ENCODE measurements at places on chromosomes 1 and 21.

- no peak for DNase-seq
Measured at GRCh38 chr21:30255679-30256078, 27.1 kb downstream of the KRTAP24-1 start.

GRCh38 chr1:174990382-174990999 is 9.3 kb upstream of the CACYBP start:
- DNase-seq: no peak

DNA sequence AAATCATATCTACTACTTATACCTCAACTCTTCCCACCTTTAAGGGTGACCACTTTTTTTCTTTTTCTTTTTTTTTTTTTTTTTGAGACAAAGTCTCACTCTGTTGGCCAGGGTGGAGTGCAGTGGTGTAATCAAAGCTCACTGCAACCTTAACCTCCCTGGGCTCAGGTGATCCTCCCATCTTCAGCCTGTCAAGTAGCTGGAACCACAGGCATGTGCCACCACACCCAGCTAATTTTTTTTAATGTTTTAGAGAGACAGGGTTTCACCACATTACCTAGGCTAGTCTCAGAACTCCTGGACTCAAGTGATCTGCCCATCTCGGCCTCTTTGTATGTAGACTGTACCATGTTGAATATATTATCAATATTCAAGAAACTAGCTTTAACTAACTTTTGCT is 39.4 kb downstream of the NRDC start:
- no peak for DNase-seq

GRCh38 chr1:232334811-232335210 is 295.1 kb downstream of the SIPA1L2 start:
- DNase-seq: no peak

- no peak for DNase-seq
Measured at GRCh38 chr1:247824023-247824422, at the start of gene OR14A16. OR14A16 (minus strand) TSS chr1:247824119; CDS start chr1:247815729, 8,390 bp downstream.

DNA sequence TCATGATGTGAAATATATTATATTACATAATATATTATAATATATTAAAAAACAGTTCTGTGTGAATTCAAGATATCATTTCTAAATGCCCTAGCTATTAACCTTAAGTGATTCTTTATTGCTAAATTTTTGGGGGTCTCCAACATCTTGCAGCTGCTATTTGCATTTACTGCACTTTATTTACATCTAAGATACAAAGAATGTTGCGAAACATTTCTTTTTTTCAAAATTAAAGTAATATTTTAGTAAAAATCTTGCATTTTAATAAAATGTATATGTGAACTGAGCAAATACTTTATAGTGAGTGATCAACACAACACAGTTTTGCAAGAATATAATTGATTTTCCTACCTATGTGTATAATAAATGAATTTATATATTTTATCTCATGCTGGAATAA is 181.1 kb downstream of the LRRC40 start:
- DNase-seq: no peak

- no peak for DNase-seq
Measured at GRCh38 chr1:104878203-104878909, 1128.7 kb downstream of the AMY1C start.

DNA sequence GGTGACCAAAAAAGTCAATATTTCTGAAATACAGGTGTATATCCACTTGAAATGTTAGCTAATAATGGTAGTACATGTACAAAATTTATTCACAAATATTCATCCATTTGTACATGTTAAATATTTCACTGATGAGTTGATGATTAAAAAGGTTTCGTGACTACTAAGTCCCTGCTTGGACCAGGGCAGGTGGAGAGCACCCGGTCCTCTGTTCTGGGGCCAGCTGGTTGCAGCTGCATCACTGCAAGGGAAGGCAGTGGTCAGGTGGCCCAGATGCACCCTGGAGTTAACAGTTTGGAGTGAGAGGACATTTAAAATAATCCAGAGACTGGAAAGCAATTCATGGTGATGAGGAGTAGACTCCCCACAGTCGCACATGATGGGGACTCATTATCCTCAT is 141.2 kb downstream of the ZBTB18 start:
- DNase-seq: no peak

DNA sequence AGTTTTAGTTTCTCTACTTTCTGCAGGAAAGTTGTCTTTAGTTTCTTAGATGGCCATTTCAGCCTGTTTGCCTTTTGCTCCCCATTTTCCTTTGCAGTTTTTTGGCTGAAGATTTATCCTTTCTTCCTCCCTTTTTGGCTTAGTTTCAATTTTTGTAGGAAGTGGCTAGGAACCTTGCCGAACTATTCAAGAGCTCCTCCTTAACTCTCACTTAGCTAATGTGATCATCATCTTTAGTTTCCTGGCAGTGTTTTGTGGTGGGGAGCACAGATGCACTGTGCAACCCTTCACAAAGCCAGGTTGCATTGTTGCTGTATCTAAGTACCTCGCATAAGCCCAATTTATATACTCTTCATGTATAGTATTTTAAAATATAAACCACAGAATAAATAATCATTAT is 28.8 kb upstream of the CCDC181 start:
- no peak for DNase-seq

GRCh38 chr1:235737751-235738150 is 88.2 kb upstream of the GNG4 start:
- DNase-seq: no peak

- DNase-seq: no peak
Measured at GRCh38 chr1:31731049-31731565, 27.3 kb upstream of the COL16A1 start.

DNA sequence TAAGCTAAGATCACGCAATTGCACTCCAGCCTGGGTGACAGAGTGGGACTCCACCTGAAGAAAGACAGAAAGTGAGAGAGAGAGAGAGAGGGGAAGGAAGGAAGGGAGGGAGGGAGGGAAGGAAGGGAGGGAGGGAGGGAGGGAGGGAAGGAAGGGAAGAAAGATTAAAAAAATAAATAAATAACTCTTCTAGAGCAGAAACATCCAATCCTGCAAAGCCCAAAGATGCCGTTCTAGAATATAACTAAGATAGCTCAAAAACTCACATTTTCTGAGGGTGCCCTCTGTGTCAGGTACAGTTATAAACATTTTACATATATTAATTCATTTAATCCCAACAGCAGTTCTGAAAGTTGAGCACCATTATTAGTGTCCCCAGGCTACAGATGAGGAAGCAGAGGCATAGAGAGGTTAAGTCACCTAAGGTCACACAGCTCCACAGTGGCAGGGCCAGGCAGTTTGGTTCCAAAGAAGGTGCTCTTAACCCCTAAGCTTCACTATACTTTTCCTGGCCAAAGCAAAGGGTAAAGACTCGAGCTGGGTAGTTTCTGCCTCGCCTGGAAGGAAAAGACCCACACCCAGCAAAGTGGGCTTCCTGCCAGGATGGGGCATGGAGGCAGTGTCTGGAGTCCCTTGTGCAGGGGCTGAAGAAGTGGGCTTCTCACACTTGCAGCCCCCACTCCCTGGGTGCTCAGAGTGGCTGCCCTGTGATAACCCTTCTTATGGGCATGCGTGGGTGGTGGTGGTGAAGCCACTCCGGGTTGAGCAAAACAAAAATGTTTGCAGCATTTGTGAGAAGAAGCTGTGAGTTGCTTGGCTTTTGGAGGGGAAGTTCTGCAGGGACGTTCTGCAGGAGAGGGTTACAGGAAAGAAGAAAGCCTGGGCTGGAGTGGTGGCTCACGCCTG is 7.9 kb upstream of the PIK3CD start:
- DNase-seq: no peak

DNA sequence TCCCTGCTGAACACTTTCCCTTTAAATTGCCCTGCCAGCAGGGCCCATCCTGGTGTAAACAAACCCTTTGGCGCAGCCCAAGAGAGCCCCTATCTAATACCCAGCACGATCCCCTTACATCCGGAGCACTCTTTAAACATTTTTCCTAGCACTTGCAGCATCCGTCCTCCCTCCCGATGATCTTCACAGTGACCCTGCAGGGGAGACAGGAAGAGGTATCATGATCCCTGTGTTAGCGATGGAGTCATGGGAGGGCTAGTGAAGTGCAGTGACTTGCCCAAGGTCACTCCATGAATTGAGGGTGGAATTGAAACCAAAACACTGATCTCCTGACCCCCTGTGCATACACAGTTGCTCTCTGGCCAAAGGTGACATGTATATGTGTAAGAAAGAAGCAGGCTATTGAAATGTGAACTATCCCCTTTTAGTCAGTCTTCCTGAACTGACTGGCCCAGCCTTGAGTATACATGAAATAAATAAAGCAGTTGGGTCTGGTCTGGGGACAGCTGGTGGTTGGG is 9.8 kb upstream of the KCNQ4 start:
- no peak for DNase-seq

GRCh38 chr1:47226121-47226838 is 5.7 kb downstream of the TAL1 start:
- DNase-seq: no peak

GRCh38 chr1:114224196-114224907 is 70.7 kb upstream of the SYT6 start:
- DNase-seq: no peak

DNA sequence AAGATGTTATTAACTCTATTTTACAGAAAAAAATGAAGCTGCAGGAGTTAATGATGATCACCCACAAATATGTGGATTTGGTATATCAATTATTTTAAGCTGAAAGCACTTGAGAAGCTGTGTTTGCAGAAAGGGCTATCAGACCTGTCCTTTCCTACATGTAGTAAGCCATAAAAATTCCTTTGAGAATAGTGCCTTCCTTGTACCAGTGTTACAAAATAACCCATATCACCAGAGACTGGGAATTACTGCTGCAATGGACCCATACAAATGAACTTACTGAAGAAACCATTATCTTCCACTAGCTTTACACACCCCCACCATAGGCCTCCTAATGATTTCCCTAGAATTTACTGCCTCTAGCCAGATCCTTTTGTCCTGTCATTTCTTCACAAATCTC is 99.2 kb upstream of the ZRANB2 start:
- DNase-seq: no peak

- no peak for DNase-seq
Measured at GRCh38 chr1:9440763-9441194, 98.5 kb upstream of the SLC25A33 start.

- DNase-seq: no peak
Measured at GRCh38 chr21:41349619-41350390, 12.0 kb upstream of the MX2 start.

- DNase-seq: no peak
Measured at GRCh38 chr1:150798525-150798924, 9.5 kb downstream of the CTSK start.

- DNase-seq: no peak
Measured at GRCh38 chr1:118298397-118298796, 113.4 kb upstream of the SPAG17 start.

DNA sequence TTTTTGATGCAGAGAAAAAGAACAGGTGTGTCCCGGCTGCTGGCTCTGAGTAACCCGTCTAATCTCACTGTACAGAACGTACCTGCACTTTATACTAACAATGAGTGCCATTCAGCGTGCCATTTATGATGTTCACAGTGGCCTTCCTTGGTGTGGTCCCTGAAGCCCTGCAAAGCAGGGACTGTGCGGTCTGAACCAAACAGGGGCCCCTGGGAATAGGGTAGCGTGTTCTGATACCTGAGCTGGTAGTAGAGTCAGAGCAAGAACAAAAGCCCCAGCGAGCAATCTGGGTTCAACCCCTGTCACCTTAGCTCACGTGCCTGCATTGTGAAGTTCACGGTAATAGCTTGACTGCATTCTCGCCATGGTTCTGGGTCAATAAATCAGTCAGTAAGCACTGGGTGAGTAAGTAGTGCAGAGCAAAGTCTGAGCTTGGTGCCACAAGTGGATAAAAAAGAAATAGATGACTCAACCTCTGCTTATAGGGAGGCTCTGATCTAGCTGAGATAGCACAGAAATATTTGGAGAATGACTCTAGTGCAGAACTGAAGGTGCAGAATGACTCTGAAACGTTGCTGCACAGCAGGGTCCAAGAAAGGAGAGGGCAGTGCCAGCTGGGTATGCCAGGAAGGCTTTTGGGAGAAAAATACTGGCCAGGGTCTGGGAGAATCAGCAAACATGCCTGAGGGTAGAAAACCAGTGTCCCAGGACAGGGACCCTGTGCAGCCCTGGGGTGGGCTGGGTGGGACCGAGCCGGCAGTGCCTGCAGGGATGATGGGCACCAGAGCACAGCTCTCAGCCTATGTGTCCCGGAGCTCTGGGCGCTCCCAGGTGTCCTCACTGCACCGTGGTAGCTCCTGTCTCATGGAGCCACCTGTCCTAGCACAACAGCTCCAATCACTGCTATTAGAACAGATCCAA is 125.9 kb downstream of the RHOU start:
- peak; percentile 67 for DNase-seq

DNA sequence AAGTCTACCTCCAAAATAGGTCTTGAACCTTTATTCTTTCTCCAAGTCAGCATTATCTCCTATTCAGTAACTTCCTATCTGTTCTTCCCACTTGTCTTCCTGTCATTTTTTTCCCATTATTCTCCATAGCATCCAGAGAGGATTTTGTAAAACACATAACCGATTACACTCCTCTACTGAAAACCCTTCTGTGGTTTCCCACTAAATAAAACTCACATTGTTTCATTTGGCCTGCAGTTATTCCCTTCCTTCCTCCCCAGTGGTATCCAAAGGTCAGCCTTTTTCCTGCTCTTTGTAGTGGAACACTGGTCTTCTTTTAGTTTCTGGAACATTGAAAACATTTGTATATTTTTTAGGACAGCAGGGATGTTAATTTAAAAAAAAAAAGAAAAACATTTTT is 266.0 kb downstream of the GPR52 start:
- no peak for DNase-seq

- no peak for DNase-seq
Measured at GRCh38 chr21:39690454-39690853, 54.5 kb upstream of the IGSF5 start.

GRCh38 chr1:109849655-109850054 is 61.0 kb upstream of the CSF1 start:
- DNase-seq: no peak

- no peak for DNase-seq
Measured at GRCh38 chr1:181676269-181676668, 193.0 kb downstream of the CACNA1E start.

GRCh38 chr1:222040121-222040805 is 298.4 kb upstream of the DUSP10 start:
- no peak for DNase-seq

- DNase-seq: no peak
Measured at GRCh38 chr1:118563981-118564951, 379.2 kb upstream of the SPAG17 start.

All from AG04449 (cell line).